ENCODE measurements at places on chromosomes 5 and 9.

DNA sequence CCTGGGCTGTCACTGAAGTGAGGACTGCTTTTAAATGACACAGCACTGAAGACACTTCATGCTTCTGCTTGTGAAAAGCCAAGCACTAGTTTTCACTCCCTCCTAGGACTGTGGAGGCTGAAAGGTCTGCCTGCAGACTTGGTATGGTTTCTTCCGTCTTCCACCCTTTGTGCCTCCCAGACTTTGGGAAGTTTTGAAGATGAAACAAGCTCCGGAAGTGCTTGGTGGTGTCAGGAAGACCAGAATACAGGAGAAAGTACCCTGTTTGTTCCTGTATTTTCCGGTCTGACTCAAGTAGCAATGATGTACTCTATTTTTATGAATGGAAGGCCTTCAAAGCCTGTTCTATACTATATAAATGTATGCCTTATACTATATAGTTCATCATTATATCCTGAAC lies 222.7 kb downstream of the PDZD2 start:
- no peak for DNase-seq

- no peak for DNase-seq
These were observed 148.3 kb downstream of the GAS1 start for GRCh38 chr9:86798966-86799365.

DNA sequence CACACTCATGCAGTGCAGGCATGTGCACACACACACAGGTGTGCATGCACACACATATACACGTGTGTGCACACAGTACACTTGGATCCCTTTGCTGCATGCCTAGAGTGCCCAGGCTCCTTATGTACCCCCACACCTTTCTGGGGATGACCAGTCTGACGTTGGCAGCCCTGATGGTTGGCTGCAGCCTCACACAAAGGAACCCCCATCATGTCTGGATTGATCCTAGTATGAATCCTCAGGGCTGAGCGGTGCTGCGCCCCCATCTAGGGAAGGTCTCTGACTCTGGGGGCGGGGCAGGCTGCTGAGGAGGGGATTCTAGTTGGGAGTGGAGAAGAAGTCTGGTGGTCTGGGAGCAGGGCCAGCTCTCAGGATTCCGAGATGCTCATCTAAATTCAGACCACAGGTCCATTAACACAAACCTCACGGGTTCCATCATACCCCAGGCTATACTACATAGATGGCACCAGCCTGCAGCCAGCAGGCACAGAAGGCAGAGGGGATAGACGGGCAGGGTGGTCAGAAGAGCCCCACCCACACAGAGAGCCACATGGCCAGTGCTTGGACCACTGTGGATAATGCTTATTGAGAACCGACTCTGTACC lies 50.5 kb upstream of the OLFM1 start:
- no peak for DNase-seq

DNA sequence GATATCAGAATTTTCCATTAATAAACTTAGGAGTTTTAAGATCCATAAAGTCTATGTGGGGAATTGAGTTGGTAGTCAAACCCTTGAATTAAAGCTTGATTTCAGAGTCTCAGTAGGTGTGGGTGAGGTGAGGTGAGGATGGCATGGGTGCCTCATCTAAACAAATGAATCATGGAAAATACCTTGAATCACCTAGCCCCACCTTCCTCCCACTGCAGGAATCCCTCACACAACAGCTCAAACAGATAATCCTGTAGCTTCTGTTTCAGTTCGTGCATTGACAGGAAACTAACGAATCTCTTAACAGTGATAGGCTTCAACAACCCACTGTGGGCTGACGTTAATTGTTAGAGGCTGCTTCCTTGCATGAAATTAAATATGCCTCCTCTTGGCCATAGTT lies 185.0 kb downstream of the SREK1 start:
- DNase-seq: no peak

DNA sequence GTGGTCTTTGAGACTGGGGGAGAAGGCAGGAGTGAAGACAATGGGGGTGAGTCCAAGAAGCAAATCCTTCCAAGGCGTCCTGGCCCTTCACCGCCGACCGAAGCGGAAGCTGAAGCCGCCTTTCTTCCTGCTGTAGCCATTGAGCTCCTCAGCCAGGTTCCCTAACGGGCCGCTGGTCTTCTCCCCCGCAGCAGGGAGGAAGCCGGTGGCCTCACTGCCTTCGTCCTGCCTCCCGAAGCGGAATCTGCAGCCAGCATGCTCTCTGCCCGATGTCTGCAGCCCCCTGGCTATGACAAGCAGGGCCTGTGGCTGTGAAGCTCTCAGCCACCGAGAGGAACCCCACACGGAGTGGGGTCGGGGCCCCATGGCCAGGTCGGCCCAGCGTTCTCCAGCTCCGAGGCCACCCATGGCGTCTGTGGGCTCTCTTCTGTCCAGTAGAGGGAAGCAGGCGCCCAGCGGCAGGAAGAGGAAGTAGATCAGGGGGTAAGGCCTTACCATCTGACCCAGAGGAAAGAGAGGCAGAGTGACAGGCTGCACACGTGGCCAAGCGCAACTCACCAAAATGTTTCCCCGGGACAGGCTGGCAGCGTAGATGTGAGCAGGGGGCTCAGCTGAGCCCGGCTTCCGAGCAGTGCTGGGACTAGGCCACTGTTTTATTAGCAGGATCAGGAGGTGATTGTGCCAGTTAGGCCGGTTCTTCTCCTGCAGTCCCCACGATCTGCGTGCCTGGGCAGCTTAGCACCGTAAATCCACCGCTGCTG lies 3.1 kb downstream of the QRFP start:
- DNase-seq: no peak

- no peak for DNase-seq
These were observed 154.4 kb upstream of the COL5A1 start for GRCh38 chr9:134487066-134487710.

GRCh38 chr9:127166111-127166510 lies 43.7 kb upstream of the ANGPTL2 start:
- no peak for DNase-seq

DNA sequence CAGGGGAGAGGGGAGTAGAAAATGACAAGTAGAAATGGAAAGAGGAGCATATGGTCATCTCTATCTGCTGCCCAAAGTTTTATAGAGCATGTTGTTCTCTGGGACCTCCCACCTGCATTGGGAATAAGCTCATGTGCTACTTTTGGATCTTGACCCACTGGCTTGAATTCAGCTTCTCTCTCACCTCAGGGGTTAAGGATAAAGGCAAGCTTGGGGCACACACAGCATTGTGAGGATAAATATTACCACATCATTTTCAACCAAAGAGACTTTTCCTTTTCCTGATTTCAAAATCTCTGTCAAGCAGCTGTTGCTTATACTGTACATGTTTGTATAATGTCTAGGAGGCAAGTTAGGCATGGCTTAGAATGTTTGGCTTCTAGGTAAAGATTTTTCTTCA lies 16.6 kb downstream of the ATP10B start:
- DNase-seq: no peak

- no peak for DNase-seq
These were observed 65.5 kb upstream of the SAP30L start for GRCh38 chr5:154380263-154380662.

GRCh38 chr5:115229606-115230005 lies 33.1 kb downstream of the PGGT1B start:
- DNase-seq: no peak

GRCh38 chr5:172729588-172729987 lies 41.4 kb downstream of the DUSP1 start:
- no peak for DNase-seq

DNA sequence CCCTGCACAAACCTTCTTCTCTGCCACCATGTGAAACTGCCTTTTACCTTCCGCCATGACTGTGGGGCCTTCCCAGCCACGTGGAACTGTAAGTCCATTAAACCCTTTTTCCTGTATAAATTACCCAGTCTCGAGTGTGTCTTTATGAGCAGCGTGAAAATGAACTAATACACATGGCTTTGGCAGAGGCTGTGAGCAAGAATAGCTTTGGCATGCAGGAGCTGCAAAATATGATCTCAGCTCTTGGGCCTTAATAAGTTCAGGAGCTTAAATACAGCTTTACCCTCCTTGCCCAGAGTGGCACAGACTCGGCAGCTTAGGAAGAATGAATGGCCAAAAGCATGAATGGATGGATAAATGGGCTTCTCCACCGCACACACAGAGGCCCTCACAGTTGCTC lies 15.7 kb upstream of the SLC36A1 start:
- no peak for DNase-seq

DNA sequence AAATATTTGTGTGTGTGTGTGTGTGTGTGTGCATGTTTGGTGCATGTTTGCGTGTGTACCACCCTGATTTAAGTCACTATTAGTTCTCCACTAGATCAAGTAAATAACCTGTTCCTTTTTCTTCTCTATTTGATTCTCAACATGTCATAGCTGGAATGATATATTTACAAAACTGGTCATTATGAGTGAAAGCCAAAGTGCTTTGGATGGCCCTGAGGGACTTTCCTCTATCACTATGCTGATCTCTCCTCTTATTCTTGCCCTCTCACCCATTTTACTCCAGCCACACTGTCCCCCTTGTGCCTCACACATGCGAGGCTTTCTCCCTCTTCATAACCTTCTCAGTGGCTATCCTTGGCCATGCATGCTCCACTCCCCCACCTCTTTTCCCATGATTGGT lies 144.6 kb upstream of the NMUR2 start:
- DNase-seq: no peak

DNA sequence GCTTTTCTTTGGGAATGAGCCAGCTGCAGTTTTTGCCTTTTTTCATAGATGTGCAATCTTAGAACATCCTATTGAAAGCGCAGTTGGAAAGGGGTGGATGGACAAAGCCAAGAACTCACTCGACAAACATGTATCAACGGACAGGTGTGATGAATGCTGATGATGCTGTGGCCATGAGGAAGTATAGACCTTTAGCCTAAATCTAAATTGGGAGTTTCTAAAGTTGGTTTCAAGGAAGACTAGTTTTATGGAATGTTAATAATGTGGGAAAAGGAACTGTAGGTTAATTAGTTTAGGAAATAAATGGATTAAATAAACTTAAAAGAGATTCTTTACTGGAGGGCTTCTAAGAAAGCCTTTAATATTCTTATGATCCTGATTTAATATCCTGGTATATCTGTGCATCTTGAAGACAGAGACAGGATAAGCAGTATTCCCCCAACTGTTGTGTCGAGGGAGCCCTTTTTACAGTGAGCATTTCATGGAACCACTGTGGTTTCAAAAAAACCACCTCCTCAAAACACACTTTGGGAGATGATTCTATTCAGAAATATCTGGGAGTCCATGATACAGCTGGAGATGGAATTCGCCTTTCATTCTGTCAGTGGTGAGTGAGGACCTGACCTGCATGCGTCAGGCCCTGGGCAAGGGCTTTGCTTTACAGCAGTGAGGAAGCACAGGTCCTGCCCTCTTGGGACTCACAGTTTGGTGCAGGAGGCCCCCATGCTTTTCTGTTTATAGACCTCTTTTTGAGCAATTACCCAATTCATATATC lies 82.6 kb downstream of the AOPEP start:
- no peak for DNase-seq

- no peak for DNase-seq
These were observed 30.8 kb downstream of the ANKRD33B start for GRCh38 chr5:10594591-10595210.

- no peak for DNase-seq
These were observed 67.1 kb upstream of the PLPP6 start for GRCh38 chr9:4594994-4595393.

GRCh38 chr5:164580155-164580554 lies 1074.7 kb downstream of the MAT2B start:
- no peak for DNase-seq

DNA sequence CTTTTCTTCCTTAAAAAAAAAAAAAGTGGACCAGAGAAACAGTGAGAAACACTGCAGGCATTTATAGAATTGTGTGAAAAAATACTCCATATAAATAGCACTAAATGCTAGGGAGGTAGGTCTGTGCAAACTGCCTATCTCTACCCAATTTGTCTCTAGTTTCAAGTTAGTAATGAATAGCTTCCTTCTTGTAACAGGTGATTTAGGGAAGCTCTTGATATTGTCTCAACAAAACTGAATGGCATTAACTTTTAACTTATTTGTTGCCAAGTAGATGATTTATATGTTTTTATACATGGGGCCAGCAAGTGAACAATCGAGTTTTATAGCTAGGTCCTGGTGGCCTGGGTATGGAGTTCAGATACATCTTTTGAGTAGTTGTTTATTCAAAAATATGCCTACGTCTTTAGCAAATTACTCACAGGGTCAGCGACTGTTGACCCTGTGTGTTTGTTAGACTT lies 283.6 kb downstream of the NR3C1 start:
- no peak for DNase-seq

DNA sequence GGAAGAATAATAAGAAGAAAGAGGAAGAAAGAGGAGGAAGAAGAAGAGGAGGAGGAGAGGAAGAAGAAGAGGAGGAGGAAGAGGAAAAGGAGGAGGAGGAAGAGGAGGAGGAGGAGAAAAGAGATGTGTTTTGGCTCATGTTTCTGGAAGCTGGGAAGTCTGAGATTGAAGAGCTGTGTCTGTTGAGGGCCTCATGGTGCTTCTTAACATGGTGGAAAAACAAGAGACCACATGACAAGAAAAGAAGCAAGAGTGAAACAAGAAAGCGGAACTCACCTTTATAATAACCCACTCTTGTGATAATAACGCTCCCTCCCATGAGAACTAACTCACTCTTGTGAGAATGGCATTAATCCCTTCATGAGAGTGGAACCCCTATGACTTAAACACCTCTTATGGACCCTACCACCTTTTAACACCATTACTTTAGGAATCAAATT lies 36.1 kb upstream of the RANBP6 start:
- no peak for DNase-seq

- DNase-seq: no peak
These were observed 6.6 kb downstream of the PTGES2 start for GRCh38 chr9:128120741-128121465.

DNA sequence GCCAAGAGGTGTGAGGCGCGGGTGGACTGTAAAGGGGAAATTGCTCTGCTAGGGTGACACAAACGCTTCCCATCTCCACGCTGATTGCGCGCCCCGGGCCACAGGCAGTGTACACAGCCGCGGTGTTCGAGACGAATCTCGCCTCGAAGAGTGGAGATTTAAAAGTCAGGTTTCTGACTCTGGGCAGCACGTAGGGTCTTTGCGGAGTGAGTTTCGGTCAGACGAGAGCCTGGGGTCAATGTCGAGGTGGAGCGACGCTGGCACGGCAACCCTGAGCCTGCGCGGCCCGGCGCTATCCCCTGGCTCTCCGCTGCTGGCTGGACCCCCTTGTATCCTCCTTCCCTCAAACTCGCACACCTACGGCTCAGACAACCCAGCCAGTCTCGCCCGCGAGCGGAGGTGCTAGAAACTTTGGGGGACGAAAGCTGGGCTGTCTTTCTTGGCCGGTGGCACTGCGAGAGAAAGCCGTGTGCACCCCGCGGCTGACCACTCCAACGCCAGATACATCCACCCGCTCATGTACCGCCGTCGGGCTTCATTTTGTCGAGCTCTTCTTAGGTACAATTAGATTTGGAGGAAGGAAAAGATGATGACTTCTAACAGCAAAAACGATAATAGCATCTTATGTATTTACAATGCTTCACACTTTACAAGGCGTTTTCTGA lies 5.4 kb upstream of the FOXB2 start:
- no peak for DNase-seq

GRCh38 chr5:1652873-1653697 lies 129.3 kb upstream of the LPCAT1 start:
- no peak for DNase-seq

GRCh38 chr5:148259288-148259687 lies 9.3 kb upstream of the SPINK13 start:
- DNase-seq: no peak

GRCh38 chr5:157559301-157559700 lies 16.3 kb downstream of the ADAM19 start:
- DNase-seq: no peak
